ENCODE measurements at places on chromosomes 2 and 18.

DNA sequence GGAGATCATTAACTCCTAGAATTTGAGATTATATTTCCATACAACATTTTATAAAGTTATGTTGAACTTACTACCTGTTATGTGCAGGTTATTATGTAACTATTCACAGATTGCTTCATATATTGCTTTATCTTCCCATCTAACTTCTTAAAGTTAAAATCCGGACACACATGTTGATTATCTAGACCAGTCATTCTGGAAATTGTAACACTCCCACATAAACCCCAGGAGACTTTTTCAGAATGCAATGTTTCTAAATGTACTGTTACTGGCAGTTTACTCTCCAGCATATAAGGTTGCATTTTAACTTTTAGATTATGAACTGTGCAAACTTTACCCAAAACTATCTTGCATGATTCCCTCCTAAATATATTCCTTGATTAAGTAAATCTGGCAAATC is 70.5 kb upstream of the FAM117B start:
- DNase-seq = no peak

DNA sequence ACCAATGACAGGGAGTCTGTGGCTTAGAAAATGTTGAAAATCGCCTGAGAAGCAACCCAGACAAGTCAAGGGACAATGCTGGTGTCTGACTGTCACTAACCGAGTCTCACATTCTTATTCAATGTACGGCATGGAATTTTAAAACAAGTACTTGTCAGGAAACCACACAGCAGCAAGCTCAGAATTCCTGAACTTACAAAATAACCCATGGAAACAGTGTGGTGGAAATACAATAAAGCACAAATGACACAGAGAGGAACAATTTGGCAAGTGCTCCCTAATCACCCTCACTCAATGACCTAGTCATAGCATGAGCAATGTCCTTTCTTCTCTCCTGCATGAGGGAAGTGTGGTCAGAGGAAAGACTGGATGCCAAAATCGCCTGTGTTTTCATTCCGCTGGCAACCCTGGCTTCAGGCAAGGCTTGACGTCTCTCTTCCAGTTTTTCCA is 154.0 kb downstream of the SATB2 start:
- peak; percentile 63 for DNase-seq

- no peak for DNase-seq
Observed at GRCh38 chr2:95052804-95053479, 27.4 kb downstream of the MAL start.

GRCh38 chr2:138063181-138063580 is 98.9 kb downstream of the HNMT start:
- DNase-seq = no peak

DNA sequence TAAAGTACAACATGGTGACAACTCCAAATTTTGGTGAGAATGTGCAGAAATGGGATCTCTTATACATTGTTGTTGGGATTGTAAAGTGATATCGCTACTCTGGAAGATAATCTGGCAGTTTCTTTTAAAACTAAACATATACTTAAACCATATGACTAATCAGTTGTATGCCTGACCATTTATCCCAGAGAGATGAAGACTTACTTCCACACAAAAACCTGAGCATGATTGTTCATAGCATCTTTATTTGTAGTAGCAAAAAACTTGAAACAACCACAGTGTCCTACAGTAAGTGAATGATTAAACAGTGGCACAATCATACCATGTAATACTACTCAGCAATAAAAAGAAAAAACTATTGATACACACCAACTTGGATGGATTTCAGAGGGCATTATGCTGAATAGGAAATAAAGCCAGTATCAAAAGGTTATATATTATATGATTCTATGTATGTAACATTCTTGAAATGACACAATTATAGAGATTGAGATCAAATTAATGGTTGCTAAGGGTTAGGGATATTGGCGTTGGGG is 47.3 kb downstream of the EPB41L5 start:
- no peak for DNase-seq

GRCh38 chr2:219405451-219405850 is 12.7 kb upstream of the DES start:
- DNase-seq = no peak

GRCh38 chr2:106208874-106209273 is 14.8 kb upstream of the UXS1 start:
- DNase-seq = no peak

DNA sequence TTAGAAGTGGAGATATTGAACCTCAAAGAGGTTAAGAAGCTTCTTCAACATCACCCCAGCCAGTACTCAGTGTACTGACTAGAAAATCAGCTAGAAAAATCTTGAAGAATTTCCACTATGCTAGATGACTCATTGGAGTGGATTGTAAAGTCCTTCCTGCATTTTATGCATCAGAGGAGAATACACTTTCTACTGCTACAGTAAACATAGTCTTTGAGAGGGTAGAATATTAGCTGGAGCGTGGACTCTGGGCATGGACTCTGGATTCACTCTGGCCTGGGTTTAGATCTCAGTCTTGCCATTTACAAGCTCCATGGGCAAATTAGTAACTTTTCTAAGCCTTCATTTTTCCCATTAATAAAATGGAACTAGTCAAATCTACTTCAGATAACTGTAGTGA is 215.9 kb downstream of the IRS1 start:
- DNase-seq = peak; percentile 60

DNA sequence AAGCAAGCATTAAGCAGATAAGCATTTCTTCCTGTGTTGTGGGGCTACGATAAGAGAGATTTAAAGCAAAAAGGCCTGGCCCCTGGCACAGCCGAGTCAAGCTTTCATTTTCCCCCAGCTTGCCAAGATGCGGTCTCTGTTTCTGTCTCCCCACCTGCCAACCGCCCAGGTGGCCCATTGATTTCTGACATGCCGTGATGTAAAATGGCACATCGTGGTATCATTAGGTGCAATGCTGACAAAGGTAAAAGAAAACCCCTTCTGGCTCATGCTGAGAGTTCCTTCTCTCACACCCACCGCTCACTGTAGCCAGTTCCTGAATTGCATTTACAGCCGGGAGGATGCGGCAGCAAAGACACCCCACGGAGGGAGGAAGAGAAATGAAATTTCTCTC is 62.8 kb downstream of the BOD1L2 start:
- no peak for DNase-seq

- no peak for DNase-seq
Observed at GRCh38 chr2:30974092-30974491, 164.1 kb downstream of the GALNT14 start.

DNA sequence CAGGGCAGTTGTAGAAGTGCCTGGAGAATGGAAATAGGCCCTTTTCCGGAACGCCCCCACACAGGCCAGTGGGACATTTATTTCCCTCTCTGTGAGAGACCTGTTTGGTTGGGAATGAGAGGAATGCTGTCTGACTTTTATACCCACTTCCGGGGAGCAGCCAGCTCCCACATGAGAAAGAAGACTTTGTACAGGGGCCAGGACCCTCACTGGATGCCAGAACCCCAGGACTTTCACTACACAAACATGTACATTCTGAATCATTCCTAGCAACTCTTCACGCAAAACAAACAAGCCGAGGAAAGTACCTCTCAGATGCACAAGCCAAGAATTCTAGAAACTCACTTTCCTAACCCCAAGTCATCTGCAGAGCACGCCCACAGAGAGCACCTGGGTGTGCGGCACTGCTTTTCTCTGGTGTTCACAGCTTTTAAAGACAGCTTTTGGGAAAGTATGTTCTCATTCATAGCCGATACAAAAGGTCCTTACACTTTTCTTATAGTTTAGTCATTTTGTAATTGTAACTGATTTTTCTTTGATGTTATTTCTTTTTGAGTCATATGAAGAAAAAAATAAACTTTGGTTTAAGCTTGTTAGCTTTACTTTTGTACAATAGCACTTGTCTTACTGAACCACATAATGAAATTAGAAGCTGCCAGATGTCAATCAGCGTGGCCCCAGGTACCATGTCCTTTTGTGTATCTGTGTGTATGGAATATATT is 856.1 kb upstream of the ID2 start:
- no peak for DNase-seq

GRCh38 chr2:220473611-220474010 is 846.2 kb downstream of the SLC4A3 start:
- DNase-seq = no peak

GRCh38 chr2:173307293-173307692 is 47.4 kb upstream of the CDCA7 start:
- DNase-seq = peak; percentile 32

DNA sequence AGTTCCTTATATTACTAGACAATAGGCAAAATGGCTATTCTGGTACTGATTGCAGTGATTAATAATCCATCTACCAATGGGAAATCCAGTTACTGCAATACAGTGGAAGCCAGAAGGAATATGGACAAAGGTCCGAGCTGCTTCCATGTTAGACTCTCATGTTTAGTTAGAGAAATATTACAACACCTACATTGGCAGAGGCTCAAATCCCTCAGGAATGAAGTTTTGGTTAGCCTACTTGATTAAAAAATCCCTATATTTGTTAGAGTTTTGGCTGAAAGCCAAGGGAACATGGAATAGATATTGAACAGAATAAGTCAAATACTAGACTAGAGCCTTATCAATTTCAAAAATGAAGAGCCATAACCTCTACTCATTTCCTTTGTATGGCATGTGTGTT is 48.5 kb downstream of the ARL6IP6 start:
- DNase-seq = no peak

DNA sequence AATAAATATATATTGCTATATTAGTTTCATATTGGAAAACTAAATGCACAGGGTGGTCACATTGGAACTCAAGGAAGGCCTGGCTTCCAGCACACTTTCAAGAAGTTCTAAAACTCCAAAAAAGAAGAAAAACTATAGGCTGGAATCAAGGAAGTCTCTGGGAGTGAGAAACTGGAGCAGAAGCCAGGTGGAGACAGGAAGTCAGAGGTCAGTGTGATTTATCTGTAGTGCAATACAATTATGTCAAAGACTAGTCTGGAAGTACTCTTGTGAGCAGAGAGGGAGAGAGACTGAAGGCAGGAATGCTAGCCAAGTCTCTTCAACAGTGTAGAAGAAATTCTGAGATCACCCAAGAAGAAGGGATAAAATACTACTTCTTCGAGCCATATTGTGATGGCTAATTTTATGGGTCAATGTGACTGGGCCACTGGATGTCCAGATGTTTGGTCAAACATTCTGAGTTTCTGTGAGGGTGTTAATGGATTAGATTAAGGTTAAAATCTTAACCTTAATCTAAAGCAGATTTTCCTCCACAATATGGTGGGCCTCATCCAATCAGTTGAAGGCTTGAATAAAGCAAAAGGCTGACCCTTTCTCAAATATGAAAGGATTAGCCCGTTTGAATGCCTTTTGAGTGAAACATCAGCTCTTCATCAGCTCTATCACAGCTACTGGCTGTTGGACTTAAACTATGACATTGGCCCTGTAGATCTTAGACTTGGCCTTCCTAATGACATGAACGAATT is 208.0 kb downstream of the TDRD15 start:
- DNase-seq = no peak

- peak; percentile 81 for DNase-seq
Observed at GRCh38 chr2:73823916-73824523, 4.7 kb upstream of the STAMBP start.

GRCh38 chr2:15941871-15942710 is 1.7 kb downstream of the MYCN start:
- peak; percentile 11 for DNase-seq

- no peak for DNase-seq
Observed at GRCh38 chr2:31505111-31505510, 75.6 kb downstream of the SRD5A2 start.

GRCh38 chr2:100632037-100632436 is 69.2 kb downstream of the PDCL3 start:
- no peak for DNase-seq

DNA sequence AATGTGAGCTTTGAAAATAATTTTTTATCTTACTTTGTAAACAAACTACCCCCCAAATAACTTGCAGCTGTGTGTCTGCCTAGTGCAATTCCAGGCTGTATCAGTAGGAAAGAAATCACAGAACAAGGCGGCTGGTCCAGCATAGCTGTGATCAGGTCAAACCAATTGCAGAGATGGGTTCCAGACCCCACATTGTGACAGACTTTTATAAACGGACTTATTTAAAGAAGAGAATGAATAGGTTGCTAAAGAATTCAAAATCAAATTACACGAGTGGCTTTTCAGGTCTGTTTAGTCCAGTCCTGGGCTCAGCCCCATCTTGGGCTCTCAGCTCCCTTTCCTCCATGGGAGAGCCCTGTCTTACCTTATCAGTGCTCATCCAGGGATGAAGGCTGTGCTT is 11.1 kb downstream of the BMP10 start:
- no peak for DNase-seq
